ENCODE measurements at places on chromosomes 11 and 22.

DNA sequence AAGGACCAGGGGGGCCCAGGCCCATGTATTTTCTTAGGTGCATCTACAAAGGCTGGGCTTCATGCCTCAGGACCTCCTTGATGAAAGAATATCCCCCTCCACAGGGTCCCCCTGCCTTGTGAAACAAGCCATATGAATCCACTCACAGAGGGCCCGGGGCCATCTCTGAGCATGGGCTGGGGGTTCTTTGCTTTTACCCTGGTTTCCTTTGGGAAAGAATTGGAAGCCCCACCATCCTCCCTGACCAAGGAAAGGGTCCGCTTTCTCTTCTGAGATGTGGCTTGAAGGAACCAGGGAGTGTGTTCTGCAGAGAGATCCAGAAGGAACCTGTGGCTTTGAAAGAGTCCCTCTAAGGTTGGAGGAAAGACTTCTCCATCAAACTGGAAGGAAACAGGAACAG lies 9.2 kb upstream of the ANO1 start:
- no peak for DNase-seq

GRCh38 chr11:114296605-114297372 lies 590 bp downstream of the NNMT start:
- no peak for DNase-seq

GRCh38 chr11:2667940-2668339 lies 31.9 kb downstream of the KCNQ1OT1 start:
- no peak for DNase-seq

- DNase-seq: no peak
Observed at GRCh38 chr11:130512662-130513061, 64.2 kb downstream of the ADAMTS15 start.

DNA sequence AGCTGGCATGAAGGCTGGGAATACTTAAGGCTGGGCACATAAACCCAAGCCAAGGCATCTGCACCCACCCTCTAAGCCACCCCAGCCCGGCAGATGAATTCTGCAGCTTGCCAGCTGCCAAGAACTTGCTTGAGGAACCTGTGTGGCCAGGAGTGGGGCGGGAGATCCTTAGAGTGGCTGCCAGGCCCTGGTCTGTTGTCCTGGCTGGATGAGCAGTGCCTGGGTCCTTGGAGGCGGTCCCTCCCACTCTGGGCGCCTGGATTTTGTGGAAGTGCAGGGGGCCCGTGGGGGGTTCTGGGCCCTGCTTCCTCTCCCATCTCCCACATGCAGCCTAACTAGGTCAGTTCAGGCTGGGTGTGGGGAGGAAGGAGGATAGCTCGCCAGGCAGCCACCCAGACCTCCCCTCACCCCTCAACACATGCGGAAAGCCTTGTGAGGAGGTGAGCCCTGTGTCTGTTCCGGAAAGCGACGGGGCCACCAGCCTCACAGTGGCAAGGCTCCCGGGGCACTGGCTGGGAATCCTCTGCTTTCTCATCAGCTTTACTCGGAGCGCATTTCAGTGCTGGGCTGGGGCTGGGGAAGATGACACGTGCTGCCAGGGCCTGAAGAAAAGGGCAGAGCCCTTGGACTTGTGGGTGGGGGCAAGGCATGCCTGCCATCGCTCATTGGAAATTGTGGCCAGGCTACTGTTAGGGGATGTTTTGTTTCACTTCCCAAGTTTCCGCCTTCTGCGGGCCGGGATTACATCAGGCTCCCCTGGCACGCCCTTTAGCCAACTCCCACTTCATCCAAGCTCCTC lies 8.4 kb downstream of the DAGLA start:
- no peak for DNase-seq

- no peak for DNase-seq
Observed at GRCh38 chr22:35556666-35557065, 16.0 kb downstream of the RASD2 start.

DNA sequence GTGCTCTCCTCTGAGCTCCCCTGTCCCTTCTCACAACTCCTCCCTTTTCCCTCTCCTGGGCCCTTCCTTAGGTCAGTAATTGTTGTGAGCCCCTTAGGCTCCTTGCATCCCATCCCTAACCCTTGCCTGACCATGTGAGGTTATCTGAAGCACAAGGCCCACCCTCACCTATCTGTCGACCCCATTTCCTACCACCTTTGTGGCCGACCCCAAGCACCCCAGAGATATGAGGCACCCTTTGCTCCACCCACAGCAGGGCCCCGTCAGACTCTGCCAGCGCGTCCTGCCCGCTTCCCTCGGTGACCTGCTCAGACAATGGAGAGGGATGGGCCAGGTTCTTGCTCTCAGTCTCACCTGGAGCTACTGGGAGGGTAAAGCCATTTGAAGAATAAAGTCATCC lies 1.3 kb downstream of the GNG3 start:
- no peak for DNase-seq

GRCh38 chr11:105468154-105468553 lies 141.7 kb upstream of the GRIA4 start:
- DNase-seq: no peak

DNA sequence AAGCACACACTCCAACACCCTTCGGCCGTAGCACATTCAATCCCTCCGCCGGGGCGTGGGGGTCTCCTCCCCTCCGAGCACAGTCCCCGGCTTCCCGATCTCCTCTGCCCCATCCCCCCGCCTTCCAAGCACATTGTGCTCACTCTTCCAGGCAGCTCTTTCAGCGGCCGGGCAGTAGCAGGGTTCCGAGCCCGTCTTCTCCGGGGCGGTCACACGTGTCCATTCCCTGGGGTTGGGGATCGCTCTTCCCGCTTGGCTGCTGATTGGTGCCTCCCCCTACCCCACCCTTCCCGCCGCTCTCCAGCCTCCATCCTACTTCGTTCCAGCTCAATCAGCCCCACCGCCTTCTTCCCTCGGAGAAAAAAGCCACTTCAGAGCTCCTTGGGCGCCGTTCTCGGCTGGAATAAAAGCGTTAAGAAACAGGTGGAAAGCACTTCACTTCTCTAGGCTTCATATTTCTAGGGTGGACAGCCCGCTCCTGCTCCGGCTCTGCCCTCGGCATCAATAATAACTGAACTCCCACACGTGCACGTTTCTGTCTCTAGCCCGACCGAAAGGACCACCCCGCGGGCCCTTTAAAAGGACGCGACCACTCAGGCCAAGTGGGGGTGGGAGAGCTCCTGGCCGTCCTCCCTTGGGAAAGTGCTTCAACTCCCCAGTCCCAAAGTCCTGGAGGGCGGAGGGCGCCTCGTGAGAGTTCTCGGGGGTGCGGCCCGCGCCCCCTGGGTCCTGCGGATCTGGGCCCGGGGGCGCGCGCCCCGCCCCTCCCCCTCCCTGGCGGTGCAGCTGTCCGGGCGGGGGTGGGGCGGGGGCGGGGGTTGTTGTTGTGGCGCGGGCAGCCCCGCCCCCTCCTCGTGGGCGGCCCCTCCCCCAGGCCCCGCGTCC lies 464 bp upstream of the CECR2 start:
- DNase-seq: no peak

DNA sequence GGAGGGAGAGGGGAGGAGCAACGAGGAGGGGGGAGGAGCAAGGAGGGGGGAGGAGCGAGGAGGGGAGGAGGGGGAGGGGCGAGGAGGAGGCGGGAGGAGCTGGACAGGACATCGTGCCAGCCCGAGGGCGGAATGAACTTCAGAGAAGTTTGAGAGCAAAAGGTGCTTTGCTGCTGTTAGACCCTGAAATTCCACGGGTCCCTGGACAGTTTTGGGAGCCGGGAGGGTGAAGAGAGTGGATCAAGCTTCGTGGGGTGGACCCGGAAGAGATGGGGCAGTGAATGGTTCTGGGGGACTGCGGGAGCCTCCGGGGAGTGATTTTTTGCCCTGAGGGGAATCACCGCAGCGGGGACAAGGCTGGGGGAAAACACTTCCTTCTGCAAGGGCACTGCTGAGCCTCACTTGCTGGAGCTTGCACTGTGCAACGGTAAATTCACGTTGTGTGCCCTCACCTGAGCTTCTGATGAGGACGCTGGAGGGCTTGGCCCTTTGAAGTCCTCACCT lies 10.7 kb upstream of the NLRP6 start:
- DNase-seq: no peak

- DNase-seq: no peak
Observed at GRCh38 chr11:526192-526591, 9.2 kb downstream of the HRAS start.

GRCh38 chr11:106990331-106990730 lies 27.9 kb downstream of the GUCY1A2 start:
- no peak for DNase-seq

DNA sequence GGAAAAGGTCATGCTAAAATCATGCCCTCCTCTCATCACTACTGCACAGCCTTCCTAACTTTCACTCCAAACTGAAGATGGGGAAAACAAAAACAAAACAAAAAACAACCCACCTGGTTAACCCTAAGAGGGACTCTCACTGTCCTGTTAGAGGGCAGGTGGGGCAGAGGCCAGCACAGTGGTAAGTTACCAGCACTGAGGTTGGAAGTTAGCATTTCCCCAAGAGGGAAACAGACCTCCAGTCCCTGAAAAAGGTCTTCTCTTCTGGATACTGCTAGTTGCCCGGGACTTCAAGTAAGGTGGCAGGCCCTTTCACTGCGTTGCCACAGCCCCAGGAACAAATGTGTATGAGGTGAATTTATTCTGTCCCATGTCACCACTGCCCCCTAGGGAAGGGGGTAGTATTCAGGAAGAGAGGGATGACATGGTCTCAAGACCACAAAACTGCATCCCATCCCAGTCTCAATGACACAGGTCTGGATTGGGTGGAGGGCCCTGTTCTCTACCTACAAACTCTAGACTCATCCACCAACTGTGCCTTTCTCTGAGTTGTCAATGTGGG lies 792 bp upstream of the ADAMTS8 start:
- no peak for DNase-seq

- DNase-seq: no peak
Observed at GRCh38 chr22:27435844-27436576, 365.5 kb downstream of the MN1 start.

GRCh38 chr22:49735411-49735900 lies 92.2 kb downstream of the BRD1 start:
- DNase-seq: no peak

- DNase-seq: no peak
Observed at GRCh38 chr11:63558459-63559157, 4.6 kb downstream of the PLAAT2 start.

GRCh38 chr11:125931668-125932067 lies 14.2 kb upstream of the VSIG10L2 start:
- no peak for DNase-seq

- DNase-seq: no peak
Observed at GRCh38 chr11:130761560-130762220, 154.6 kb downstream of the SNX19 start.

DNA sequence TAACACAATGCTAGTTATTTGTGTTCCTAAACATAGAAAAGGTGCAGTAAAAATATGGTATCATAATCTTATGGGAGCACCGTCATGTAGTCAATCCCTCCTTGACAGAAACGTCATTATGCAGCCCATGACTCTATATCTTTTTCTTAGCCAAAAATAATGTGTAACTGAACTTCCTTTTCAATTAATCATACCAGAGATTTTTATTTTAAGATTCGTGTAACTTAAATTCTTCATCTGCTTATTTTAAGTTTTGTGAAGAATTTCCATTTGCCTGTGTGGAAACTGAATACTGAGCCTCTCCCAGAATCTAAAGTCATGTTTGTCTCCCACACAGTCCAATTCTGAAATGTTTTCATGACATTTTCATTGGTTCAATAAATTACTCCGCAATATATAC lies 699.1 kb downstream of the KCNA4 start:
- no peak for DNase-seq

DNA sequence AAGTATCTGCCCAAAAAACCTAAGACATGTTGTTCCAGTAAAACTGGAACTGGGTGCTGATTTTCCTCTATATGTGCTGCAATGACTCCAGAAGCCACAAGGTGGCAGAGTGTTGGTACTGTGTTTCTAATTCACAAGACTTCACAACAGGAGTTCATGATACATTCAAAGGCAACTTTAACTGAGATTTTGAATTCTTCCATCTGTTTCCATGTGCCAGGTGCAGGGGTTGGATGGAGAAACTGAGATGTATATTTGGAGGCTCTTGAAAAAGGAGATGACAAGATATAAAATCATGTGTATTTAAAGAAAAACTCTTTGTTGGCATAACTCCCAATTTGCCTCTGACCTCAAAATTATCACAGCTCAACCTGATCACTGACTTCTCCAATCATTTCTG lies 1098.6 kb upstream of the CCDC90B start:
- DNase-seq: no peak

DNA sequence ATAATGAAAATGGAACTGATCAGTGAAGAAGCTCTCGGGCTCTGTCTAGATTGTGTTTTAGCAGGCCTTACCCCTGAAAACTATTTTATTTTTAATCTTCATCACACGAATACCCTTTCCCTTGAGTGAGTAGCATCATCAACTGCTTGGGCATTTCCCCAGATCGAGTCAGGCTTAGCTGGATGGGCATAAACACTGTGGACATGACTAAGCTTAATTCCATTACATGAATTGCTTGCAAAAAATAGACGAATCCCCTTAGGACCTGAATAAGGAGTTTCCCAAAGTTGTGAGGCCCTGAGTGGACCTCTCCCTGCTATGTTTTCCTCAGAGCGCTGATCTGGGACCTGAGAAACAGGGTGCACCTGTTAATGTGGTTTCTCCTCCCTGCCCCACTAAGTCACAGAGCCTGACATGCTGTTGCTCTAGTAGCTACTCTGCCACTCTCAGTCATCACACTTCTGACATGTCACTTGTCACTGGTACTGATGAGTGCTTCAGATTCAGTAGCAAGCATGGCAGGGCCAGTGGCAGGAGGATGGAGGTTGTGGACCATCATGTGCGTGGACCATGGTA lies 53.5 kb downstream of the ENDOD1 start:
- no peak for DNase-seq

DNA sequence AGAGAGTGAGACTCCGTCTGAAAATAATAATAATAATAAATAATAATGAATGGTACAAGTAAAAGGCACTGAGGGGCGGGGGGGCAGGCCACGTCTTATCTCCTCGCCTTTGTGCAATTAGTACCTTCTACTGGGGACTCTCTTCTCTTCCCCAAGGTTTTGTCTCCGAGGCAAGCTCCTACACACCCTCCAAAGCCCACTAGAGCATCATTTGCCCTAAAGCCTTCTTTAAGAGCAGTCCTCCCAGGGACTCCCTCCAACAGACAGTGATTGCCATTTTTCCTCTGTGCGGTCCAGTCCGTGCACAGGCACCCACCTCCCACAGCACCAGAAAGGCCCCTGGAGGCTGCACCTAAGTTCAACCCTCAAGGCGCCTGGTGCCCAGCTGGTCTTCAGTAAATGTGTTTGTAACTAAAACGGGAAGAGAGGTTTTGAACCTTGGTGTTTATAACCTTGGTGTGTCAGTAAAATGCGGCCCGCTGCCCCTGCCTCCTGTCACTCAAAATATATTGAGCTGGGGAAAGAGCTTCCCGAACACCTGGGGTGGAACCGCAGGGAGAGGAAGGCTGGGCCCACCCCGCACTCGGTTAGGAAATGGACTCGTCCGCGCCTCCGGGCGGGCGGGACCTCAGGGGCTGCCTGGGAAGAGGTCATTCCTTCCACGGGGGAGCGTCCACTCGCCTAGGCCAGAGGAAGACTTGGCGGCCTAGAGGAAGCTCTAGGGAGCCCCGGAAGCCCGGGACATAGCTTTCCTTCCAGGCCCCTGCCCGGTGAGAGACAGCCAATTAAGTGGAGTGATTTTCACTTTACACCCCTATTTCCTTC lies 4.7 kb upstream of the KDELR3 start:
- DNase-seq: no peak
